ENCODE measurements at places on chromosomes 5 and 9.

DNA sequence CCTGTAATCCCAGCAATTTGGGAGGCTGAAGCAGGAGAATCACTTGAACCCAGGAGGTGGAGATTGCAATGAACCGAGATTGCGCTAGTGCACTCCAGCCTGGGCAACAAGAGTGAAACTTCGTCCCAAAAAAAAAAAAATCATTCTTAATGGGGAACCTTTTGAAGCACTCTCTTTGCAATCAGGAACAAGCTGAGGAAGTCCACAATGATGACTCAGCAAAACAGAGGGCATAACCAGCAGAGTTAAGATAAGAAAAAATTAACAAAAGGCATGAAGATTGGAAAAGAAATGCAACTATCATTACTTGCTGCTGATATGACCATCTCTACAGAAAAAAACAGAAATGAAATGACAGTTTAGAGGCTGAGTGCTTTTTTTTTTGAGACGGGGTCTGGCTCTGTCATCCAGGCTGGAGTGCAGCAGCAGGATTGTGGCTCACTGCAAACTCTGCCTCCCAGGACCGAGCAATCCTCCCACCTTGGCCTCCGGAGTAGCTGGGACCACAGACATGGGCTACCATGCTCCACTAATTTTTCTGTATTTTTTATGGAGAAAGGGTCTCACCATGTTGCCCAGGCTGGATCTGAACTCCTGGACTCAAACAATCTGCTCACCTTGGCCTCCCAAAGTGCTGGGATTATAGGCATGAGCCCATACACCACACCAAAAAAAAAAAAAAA is 88.0 kb downstream of the FNBP1 start:
- no peak for DNase-seq

DNA sequence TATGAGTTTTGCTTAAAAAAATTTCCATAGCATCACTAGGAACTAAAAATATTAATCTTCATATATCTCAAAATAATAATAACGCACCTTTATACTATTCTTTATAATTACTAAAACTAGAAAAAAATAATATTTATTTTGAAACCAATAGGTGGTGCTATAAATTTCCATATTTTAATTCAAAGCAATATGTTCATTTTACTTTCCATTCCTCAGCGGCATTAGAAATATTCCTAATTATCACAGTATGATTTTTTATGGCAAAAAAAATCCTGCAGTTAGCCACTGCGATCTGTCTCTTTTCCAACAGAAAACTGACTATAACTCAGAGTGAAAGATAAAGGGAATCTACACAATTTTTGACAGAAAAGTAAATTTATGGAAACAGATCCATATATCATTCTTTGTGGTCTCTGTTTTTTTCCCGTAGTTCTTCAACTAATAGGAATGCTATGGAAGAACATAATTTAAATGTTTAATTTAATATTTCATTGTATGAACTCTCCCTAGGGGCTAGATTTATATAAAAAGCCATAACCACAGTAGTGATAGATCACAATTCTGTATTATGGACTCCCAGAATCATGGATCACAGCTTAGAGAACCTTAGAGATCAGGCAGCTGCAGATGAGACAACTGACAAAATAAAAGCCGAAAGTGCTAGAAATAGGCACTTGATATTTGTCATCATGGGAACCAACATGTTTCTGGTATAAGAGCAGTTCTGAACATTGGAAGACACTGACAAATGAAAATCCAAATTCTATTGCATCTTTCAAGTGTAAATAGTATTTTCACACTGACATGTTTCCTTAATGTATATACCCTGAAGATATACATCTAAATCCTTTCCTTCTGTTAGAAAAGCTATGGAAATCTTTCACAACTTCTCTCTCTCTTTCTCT is 167.7 kb upstream of the MPDZ start:
- no peak for DNase-seq

DNA sequence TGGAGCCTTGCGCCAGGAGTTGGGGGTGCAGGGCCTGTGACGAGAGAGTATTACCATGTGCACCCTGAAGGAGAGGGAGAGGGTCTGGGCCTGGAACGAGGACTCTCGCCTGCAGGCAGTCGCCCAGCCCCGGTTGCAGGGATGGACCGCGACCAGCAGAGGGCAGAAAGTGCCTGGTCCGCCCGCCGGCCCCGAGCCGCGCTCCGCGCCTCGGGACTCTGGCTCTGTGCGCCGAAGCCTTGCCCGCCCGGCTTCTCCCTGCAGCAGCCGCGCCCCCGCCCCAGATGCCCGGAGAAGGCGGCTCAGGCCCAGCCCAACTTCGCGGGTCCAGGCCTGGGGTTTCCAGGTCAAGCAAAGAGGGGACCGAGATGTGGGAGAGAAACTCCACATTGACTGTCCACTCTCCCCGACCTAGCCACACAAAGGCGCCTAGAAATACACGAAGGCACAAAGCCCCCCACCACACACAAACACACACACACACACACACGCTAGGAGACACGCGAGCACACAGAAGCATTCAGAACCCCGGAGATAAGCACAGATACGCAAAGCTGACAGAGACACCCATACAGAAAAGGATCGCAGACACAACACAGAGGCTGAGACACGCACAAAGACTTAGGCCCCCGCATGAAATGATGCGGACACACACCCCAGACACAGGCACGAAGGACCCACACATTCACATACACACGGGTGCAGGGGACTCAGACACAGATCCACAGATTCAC is 2.0 kb upstream of the LMX1B start:
- peak; percentile 53 for DNase-seq

GRCh38 chr5:156587012-156587411 is 260.0 kb downstream of the SGCD start:
- DNase-seq, result no peak

DNA sequence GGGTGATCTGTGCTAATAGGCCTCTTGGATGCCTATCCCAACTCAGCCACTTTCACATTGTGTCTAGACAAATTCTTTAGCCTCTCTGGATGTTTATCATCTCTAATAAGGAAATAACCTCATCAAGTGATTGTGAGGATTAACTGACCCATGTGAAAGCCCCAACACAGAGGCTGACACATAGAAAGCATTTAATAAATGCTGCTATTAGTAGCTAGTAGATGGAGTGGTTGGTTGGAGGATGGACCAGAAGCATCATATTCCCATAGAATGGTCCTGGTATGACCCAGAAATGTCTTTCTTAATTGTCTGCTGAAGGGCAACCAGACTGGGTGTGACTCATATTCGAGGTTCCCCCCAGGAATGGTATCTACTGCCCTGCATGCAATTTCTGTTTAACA is 124.4 kb downstream of the PIK3R1 start:
- no peak for DNase-seq

DNA sequence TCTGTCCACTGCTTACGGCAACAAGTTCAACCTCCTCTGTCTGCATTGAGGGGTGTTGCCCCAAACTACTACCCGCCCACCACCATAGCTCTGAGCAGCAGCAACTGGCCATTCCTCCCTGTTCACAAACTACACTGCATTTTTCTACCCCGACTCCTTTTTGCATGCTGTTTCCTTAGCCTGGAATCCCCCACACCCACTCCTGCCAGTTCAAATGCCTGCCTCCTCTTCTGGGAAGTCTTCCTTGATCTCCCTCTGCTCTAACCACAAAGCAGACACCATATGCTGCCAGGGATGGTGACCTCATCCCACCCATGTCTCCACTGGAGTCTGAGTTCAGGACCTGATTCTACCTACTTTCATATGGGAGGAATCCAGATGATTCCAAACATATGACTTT is 13.3 kb downstream of the ALDH1B1 start:
- DNase-seq, result no peak

- no peak for DNase-seq
Observed at GRCh38 chr9:98365227-98365669, 109.8 kb upstream of the TBC1D2 start.

- DNase-seq, result no peak
Observed at GRCh38 chr9:7178729-7179128, 421.0 kb downstream of the KDM4C start.

DNA sequence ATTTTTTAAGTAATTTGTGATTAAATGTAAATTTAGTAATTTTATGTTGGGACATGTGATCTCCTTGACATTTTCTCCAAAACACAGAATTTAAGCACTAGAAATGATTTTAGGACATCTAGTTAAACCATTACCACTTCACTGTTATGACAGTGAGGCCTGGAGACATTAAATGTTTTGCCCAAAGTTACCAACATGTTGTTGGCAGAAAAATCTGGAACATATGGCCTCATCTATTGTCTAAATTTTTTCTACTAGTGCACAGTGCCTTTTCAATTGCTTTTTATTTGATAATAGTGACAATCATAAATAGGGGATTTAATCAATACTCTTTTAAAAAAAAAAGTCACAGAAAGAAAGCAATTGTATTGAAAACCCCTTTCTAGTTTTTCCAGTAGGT is 45.6 kb downstream of the PIK3R1 start:
- no peak for DNase-seq

DNA sequence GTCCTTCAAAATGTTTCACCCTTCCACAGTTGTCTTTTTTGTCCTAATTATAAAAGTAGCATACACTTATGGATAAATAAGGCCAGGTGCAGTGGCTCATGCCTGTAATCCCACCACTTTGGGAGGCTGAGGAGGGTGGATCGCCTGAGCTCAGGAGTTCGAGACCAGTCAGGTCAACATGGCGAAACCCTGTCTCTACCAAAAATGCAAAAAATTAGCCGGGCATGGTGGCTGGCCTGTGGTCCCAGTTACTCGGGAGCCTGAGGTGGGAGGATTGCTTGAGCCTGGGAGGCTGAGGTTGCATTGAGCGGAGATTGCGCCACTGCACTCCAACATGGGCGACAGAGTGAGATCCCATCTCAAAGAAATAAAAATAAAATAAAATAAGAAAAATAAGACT is 1.6 kb downstream of the C5orf52 start:
- DNase-seq, result no peak

GRCh38 chr9:80522465-80522864 is 950.7 kb downstream of the TLE4 start:
- DNase-seq, result no peak

DNA sequence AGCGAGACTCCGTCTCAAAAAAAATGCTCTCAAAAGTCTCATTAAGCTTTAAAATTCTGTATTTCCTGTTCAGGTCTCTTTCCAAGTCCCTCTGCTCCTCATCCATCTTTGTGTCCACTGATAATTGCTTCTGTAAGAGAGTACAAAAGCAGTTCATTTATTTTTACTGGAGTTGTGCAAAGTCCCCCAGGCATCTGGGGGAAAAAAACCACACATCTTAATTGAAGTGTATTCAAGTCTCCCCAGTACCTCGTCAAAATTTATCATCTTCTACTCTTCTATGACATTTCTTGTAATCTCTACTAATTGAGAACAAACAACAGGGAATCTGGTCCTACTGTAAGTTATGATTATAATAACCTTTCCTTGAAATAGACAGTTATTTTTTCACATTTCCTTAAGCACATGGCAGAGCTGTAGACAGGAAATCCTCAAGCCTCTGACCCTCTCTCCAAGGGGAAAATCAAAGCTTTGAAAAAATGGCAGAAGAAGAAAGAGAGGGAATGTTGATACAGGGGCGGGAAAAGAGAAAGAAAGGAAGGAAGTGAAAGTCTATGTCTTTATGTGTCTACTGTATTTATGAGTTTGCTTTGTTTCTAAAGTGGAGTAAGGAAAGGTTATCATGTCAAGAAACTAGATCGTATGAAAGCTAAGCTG is 51.5 kb downstream of the RAI14 start:
- DNase-seq, result no peak

GRCh38 chr9:69809304-69809863 is 11.2 kb upstream of the CFAP95 start:
- no peak for DNase-seq

GRCh38 chr5:172830876-172831662 is 3.0 kb upstream of the ERGIC1 start:
- no peak for DNase-seq

DNA sequence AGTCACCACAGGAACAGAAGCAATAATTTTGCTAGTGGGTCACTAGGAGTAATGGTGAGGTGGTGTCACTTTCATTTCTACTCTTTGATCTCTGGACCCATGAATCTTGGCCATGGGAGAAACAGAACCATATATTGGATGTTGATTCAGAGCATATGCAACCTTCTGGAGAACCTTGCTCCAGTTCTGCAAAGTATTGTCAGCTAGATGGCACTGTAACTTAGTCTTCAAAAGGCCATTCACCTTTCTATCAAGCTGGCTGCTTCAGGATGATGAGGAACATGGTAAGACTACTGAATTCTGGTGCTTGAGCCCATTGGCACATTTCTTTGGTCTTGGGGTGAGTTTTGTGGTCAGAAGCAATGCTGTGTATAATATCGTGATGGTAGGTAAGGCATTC is 129.1 kb upstream of the FBN2 start:
- no peak for DNase-seq

Measured in substantia nigra (tissue), 51 donors.